ENCODE measurements at places on chromosomes 12 and 14.

DNA sequence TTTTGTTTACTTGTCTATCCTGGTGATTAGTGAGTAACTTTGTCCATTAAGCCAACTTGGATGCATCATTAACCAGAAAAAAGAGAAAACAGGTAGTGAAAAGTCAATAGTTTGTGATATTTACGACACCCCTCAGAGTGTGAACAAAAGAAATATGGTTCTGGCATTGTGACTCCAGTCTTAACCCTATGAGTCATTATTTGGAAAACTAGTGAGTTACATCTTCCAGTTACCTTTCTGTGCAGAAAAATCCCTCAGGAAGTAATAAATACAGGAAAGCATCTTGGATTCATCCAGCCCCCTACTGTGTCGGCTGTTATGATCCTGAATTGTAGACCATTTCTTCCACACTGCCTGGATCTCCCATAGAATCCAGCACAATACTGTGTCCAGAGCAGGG is 379.1 kb downstream of the GALC start:
- DNase-seq, result no peak

- no peak for DNase-seq
Observed at GRCh38 chr12:120822832-120823503, 81.2 kb downstream of the SPPL3 start.

GRCh38 chr14:51182131-51182565 is 57.9 kb upstream of the TMX1 start:
- DNase-seq, result peak; percentile 15

GRCh38 chr14:61183196-61183885 is 97.8 kb downstream of the TMEM30B start:
- no peak for DNase-seq

GRCh38 chr12:115075552-115076170 is 391.7 kb upstream of the TBX3 start:
- DNase-seq, result no peak

- DNase-seq, result no peak
Observed at GRCh38 chr14:36520601-36521525, 831 bp upstream of the NKX2-1 start.

DNA sequence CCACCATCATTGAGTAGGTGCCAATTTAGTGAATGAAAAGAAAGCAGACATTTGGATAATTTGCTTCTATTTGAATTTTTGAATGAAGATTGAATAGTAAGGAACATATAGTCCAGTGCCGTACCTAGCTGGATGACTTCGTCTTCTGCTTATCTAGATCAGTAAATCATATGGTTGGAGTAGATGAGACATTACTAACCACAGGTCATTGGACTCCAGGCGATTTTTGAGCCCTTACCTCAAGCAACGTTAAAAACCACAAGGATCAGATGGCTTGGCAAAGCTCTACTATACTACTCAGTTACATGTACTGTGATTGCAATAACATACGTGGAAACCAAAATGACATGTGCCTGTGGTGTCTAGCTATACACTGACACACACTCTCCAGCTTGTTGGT is 1.7 kb upstream of the SPATS2 start:
- DNase-seq, result no peak

DNA sequence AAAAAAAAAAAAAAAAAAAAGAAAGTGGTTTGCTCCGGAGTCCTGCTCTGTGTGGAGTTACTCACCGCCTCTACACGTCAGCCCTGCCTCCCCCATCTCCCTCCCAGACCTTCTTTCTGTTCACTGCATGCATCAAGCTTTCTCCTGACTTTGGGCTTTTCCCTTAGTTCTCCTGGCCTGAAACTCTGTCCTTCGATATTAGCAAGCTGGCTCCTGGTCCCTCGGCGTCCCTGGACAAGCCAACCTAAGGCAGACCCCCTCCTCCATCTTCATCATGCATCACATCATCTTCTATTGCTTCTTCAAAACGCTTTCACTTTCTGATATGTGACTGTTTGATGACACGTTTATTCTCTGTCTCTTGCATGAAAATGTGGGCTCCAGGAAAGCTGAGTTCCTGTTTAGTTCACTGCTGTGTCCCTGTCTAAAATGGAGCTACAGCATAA is 40.6 kb downstream of the SLC15A4 start:
- DNase-seq, result no peak

DNA sequence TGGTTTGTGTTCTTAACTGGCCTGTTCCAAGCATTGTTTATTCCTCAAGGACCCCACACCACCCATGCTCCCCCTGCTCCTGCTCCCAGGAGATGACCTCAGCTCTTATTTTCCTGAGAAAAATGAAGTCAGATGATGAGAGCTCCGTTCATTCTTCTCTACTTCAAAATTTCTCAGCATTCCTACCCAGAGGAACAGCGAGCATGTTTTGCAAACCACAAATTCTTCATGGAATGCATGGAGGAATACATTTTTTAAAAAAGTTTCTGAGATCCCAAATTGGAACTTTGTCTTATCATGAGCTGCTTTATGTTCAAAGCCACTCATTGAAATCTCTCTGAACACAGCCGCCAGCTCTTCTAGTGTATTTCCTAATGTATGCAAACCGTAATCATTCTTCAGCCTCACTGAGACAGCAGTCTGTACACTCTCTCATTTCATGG is 44.9 kb downstream of the SYNE2 start:
- DNase-seq, result no peak

DNA sequence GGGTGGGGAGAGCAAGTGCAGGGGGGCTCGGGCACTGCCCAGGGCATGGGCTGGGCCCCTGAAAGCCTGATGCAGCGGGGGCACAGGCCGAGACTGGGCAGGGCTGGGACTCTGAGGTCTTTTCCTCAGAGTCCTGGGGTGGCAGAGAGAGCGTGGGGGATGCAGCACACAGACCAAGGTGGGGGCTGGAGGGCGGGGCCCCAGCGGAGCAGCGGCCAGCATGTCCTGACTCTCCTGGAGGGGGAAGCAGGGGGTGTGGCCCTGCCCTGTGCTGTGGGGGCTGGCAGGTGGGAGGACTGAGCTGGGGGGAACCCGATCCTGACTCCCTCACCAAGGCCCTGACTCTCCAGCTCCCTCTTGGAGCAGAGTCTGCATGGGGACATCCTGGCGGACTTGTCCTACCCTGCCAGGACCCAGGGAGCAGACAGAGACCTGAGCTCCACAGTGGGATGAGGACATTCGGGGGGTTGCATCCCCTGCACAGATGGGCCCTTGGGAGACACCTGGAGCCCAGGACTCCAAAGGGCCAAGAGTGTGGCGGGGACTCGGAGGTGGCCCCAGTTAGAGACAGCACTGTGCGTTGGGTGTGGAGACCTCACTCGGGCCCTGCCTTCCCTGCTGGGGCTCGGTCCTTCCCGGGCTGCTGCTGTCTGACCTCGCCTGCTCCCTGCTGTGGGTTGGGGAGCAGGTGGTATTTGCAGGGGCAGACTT is 326.1 kb downstream of the TMEM121 start:
- no peak for DNase-seq
